Neural crest cell (in vitro differentiated cells): ENCODE measurements at places on chromosomes 4 and X. TPM values are rescaled to one million over a fixed set of nuclear protein-coding genes. Genes with fewer than 3 reads are reported as not detected.

- H3K4me3 ChIP-seq = no peak overlapping the region
- no peak overlapping the region for H3K27ac ChIP-seq
- H3K36me3 ChIP-seq = no peaks in the 10 kb centered on the region
- H3K27me3 ChIP-seq = no peaks in the 10 kb centered on the region
- H3K4me1 ChIP-seq = peaks cover 4% of the 10 kb centered on the region
These were observed 34.0 kb upstream of the PLAC1 start for GRCh38 chrX:134692233-134692632.

The SCD5 gene
- total RNA-seq = 39.5 and 40.7 TPM in 2 replicates

- no peaks in the 10 kb centered on the region for H3K36me3 ChIP-seq
- H3K4me1 ChIP-seq = peaks cover 72% of the 10 kb centered on the region
- DNase-seq = no peak
- H3K27me3 ChIP-seq = no peaks in the 10 kb centered on the region
- H3K4me3 ChIP-seq = peak overlapping the region; percentile 20
These were observed 312.8 kb downstream of the TENM3 start for GRCh38 chr4:182555997-182556418.

The VCX2 gene
- total RNA-seq = not detected in 2 replicates
